ENCODE measurements at places on chromosomes 16 and 17.

DNA sequence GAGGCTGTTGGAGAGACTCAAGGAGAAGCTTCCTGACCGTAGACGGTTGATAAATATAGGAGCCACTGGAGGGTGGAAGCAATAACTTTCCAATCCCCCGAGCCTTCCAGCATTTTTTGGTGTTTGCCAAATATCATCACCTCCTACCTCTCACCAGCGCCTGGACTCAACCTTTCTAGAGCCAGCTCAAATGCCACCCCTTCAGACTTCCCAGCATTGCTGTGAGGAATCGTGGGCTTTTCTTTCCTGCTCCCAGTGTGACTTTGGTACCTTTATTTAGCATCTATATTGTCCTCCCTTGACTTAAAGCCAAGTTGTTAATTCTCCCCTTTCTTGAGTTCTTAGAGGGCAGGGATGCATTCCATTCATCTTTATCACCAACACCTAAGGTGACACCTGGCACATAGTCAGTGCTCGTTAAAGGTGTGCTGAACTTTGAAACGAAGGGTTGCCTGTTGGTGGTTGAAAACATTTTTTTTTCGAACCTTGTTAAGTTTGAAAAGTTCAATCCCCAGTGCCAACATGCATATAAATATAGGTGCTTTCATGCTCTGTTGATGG is 35.3 kb upstream of the CCR7 start:
- DNase-seq = no peak

DNA sequence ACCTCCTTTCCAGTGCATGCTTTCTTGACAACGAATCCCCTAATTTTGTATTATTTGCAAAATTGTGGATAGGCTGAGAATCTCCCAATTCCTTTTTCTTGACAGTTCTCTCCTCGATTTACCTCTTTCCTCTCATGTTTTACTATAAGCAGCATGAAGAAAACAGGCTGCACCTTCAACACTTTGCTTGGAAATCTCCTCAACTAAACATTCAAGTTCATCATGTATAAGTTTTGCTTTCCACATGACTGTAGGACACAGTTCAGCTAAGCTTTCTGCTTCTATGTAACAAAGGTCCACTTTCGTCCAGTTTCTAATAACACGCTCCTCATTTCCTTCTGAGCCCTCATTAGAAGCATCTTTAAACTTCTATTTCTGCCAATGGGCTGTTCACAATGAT is 199.0 kb upstream of the NLRP1 start:
- DNase-seq = no peak

DNA sequence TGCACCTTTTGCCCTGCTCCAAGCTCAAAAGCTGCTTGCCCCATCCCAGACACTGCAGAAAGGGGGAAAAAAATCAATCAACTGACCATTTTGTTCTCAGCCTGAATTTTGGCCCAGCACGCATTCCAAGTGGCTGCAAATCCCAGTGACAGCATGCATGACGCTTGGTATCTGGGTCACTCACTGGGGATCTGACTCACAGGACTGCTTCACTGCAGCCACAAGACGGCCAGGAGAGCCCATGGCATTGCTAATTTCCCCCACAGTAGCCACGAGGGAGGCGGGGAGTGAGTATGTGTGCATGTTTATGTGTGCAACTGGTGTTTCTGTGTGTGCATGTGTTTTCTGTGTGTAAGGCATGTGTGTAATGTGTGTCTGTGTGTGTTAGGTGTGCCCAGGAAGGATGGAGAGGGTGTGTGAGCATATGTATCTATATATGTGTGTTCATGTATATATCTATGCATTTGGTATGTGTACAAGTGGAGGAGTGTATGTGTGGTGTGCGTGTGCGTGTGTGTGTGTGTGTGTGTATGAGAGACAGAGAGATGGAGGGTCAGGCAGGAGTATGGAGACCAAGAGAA is 33.8 kb downstream of the SDK2 start:
- DNase-seq = no peak

GRCh38 chr17:68397108-68397536 is 60.2 kb downstream of the WIPI1 start:
- DNase-seq = peak; percentile 24

- no peak for DNase-seq
Measured at GRCh38 chr16:8589900-8590688, at the start of gene TMEM114. Gene TMEM114 (minus strand): TSS chr16:8590511. CDS start chr16:8589838, 673 bp downstream.

DNA sequence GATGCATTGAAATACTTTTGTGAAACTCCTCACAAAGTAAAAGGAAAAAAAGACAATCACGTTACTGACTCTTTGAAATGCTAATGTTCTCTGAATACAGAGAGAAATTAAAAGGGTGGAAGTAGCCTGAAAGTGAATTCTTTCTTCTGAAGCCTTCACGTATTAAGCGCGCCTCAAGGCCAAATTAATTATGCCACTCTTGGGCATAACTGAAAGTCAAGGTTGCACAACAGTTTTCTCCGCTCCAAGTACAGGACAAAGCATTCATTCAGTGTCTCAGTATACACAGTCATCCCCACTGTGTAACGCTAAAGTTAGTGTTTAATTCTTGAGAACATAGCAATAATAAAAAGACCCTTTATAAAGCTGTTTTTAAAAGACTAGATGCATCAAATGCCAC is 21.5 kb downstream of the PARN start:
- no peak for DNase-seq
